Memory B cell (primary cell): ENCODE measurements at places on chromosomes 6 and 20.

DNA sequence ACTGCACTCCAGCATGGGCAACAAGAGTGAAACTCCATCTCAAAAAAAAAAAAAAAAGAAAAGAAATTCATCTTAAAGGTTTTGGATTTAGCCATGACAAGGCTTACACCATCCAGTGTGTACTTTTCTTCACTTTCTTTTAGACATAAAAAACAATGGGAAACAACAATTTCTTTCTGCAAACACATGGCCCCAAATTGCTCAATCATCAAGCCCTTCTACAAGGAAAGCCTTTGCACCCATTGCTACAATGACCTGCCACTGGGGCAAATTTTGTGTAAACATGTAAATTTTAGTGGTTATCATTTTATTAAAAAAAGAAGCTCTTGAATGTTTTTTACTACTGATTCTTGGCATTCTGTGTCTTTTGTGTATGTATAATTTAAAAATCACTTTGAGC, 131.8 kb upstream of the QKI start:
- DNase-seq: no peak

DNA sequence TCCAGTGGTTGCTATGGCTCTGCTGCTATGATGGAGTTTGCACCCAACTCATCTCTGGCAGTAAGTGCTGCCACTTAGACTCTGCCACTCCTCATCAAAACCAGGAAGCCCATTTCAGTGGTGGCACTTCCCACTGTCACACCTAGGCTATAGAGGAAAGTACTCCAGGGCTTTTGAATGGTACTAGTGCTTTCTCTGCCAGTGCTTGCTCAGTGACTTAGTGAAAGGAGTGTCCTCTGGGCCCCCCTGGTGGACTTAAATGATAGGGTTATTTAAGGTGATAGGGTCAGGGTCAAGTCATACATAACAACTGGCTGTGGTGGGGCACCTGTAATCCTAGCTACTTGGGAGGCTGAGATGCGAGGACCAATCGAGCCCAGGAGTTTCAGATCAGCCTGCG, 22.8 kb downstream of the FITM2 start:
- DNase-seq: no peak

GRCh38 chr6:3868544-3868943, 19.4 kb downstream of the FAM50B start:
- DNase-seq: no peak

DNA sequence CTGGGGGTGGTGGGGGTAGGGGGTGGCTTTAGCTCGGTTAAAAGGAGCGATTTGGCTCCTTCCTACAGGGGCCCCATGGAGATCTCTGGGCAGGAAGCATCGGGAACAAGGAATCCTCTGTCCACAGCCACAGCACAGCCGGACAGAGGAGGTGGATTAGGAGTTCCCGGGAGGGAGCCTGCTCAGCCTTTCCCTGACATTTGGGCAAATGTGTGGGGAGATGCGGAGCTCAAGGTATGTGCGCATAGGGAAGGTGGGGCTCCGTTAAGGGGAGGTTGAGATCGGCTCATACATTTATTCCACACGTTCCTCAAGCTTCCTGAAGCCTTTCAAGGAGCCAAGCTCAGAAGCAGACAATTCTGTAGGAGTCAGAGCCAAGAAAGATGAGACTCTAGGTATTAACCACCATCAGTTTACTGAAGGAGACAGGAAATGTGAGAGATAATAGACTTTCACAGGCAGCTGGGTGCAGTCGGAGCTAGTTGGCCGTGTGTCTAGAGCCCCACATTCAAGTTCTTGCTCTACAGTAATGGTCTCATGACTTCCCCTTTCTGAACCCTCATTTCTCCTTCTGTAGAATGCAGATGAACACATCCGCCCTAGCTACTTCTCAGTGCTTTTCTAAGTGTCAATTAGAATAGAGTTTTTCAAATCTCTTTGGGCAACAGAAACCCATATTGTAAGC, 40.8 kb upstream of the EPB41L1 start:
- DNase-seq: peak; percentile 26

GRCh38 chr6:35018182-35018519, 123.0 kb downstream of the TCP11 start:
- no peak for DNase-seq

DNA sequence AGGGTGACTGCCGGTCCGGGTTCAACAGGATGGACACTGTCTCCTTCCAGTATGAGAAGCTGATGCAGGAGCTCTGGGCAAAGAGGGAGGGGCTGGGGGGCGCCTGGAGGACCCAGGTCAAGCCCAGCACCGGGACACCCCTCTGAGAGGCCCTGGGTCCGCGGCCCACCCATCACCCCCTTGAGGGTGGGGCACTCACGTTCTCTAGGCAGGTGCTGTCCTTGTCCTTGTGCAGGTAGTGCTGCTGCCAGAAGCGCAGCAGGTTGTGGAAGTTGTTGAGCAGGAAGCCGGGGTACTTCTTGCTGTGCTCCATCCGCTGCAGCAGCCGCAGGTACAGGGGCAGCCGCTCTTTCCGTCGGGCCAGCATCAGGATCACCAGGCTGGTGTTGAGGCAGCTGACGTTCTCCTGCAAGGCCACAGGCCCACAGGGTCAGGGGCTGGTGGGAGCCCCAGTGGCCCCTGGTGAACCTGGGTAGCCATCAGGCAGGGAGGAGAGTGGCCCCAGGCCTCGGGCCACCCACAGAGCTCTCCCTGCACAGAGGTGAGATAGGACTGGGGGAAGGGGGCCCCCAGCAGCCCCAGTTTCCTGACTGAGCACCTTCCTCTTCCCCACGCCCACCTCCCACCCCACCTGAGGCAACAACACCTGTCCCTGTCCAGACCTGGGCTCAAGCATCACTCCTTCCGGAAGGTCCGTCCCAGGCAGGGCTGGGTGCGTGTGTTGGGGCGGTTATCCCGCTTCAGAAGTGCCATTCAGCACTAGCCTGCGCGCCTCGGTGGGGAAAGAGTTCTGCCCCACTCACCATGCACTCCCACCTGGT, 47.8 kb downstream of the MYH7B start:
- DNase-seq: no peak

- no peak for DNase-seq
These were observed 46.3 kb upstream of the BTN3A2 start for GRCh38 chr6:26318459-26319404.

- DNase-seq: no peak
These were observed 105.8 kb upstream of the ASCC3 start for GRCh38 chr6:100986921-100987320.

GRCh38 chr6:45256697-45257695, 71.1 kb upstream of the RUNX2 start:
- no peak for DNase-seq

DNA sequence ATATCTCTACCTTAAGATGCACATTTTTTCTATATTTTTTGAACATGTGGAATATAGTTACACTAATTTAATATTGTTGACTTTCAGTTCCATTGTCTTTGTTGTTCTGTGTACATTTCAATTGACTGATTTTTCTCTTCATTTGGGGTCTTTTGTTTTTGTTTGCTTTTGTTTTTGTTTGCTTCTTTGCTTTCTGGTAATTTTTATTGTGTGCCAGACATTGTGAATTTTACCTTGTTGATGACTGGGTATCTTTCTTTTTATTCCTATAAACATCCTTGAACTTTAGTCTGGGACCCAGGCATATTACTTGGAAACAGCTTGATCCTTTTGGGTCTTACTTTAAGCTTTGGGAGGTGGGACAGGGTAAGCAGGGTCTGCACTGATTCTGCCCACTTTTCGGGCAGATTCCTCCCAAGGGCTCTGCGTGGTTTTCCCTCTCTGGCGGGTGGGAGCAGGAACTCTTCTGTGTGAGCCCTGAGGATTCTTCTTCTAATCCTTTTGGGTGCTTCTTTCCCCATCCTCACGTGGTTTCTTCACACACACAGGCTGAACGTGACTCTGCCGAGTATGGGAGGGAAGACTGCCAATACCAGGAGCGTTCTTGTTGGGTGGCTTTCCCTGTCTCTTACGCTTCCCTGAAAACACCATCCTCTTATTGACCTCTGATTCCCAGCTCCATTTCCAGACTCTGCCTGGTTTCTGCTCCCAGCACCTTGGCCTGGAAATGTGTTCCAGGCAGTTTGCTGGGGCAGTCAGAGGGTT, 200.5 kb downstream of the ARID1B start:
- no peak for DNase-seq

- DNase-seq: no peak
These were observed 8.0 kb downstream of the NCOA3 start for GRCh38 chr20:47509685-47510084.

DNA sequence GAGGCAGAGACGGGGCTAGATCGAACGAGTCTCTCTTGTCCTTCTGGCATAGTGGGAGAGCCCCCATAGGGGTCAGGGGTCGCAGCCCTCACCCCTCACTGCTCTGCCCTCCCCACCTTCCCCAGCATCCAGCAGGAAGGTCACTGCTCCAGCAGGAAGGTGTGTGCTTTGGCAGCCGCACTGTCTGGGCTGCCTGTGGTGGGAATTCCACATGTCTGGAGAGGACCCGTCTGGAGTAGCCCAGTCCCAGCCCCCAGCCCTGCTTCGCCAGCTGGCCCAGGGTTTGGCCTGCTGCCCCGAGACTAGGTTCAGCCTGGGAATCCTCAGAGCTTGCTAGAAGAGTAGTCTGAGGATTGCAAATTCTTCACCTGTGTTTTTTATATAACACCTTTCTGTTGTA, 2.5 kb upstream of the R3HDML start:
- no peak for DNase-seq

- no peak for DNase-seq
These were observed 123.0 kb downstream of the AIG1 start for GRCh38 chr6:143183666-143184065.

DNA sequence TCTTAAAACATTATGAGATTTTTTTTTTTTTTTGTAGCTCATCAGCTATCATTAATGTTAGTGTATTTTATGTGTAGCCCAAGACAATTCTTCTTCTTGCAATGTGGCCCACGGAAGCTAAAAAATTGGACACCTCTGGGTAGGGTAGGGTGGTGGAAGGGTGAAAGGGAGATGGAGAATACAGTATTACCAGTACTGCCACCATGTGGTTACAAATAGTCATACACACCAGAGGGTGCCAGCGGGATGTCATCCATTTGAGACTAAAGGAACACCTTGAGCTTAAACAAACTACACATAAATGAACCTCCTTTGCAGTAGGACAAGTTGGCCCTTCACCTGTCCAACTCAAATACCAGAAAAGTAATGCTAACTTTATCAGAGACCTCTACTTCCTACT, 601.9 kb downstream of the HTR1B start:
- no peak for DNase-seq

DNA sequence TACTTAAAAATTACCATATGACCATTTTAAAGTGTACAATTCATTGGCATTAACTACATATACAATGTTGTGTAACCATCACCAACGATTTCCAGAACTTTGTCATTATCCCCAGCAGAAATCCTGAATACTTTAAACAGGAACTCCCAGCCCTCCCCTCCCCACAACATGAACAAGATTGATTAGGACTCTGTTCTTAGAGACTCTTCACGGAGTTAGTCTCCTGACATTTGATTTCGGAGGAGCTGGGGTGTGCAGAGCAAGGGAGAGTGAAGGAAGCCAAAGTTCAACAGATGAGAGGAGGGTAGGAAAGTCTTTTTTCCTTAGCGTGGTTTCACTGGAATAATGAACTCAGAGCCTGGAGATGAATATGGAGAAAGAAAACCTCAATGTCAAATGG, 17.2 kb upstream of the QKI start:
- DNase-seq: no peak

DNA sequence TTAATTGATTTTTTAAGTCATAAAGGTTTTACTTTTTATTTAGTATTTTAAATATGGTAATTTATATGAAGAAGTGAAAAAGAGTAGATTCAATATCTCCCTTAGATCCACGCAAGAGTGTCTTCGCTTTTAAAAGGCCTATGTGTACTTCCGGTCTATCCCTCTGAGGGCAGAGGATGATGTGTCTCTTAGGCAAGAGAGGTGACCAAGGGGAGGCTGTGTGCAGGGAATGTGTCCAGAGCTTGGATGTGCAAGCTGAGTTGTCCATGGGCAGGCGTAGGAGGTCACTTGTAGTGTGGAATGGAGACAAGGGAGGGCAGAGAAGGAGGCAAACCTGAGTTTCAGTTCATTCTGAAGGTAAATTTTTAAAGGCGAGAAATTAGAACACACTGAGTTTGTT, 113.9 kb downstream of the CRYBG1 start:
- DNase-seq: no peak

DNA sequence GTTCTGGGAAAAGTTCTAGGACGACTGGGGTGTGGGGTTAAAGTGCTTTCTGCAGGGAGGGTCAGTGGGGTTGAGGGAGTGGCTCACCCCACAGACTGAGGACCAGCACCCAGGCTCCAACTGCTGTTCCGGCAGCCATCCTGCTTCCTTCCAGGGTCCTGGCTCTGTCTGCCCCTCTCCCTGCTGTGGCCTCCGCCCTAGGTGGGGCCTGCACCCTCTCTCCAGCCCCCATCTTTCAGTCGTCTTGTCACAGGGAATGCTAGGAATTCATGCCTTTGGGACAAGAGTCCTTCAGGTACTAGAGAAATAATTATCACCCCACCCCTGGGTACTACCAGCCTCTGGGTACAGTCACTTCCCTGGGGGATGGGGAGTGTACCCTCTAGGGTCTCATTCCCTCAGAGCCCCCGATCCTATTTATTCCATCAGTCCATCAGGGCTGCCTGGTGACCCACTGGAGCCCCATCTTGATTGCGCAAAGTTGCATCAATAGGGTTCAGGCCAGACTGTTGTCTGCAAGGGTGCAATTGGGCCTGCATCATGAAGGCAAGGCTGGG, at the start of gene AGER:
TSS of gene AGER (minus strand) at position 170 of the 557 bp plus-strand sequence. CDS start at position 139, 31 bp downstream.
- no peak for DNase-seq

DNA sequence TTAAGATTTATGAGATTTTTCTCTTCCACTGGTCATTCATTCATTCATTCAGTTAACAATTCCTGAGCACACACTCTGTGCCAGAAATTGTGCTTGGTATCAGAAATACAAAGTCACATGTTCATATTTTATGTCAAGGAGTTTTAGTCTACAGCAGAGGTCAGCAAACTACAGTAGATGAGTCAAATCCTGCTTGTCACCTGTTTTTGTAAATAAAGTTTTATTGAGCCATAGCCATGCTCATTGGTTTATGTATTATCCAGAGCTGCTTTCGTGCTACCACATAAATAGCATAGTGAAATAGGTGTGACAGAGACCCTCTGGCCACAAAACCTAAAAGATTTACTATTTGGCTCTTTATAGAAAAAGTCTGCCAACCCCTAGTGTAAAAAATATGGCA, 46.8 kb downstream of the THEMIS start:
- DNase-seq: no peak

- no peak for DNase-seq
These were observed 18.1 kb downstream of the PTPRA start for GRCh38 chr20:2891343-2891742.

DNA sequence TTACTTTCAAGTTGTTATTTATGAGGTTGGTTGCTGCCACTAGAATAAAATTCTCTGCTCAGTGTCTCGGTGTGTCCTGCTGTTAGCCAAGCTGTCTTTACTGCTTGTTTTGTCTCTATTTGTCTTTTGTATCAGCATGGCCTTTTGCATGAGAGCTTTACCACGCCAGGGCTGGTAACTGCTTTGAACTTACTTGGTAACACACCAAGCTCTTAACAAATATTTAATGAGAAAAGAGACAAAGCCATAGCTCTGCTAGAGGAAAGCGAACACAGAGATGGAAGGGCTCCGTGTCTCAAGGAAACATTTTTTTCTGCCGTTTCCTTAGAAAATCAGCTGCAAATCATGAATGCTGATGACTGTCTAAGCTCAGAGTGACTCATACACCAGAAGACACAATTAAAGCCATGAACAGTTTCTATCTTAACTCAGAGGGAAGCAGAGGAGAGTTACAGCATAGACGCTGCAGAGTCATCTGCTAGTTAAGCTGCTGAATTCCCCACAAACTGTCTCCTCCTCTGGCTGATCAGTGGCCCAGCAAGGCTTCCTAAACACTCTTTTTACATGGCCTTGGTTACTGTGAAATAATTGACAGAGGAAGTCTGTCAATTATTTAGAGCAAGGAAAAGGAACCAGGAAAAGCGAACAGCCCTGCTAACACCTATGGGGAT, 44.8 kb downstream of the AGPAT4 start:
- DNase-seq: no peak
